CD4-positive, alpha-beta T cell (primary cell): ENCODE measurements at places on chromosomes 11 and 22.

DNA sequence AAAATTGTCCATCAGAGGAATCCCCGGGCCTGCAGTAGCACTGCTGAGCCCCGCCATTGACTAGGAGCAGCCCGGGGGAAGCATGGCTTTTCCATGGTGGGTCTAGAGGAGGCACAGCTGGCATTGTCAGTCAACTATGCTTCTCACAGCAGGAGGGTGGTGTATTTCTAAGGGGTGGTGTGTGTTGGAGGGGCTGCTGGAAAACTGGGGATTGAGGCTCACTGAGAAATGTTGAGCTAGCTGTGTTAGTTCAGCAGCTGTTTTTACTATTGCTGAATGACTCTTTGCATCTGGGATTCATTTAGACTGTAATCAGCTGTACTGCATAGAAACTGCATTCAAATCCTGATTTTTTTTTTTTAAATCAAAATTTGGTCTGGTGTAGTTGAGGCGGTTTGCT, 5.6 kb downstream of the DDX10 start:
- no peak for DNase-seq

DNA sequence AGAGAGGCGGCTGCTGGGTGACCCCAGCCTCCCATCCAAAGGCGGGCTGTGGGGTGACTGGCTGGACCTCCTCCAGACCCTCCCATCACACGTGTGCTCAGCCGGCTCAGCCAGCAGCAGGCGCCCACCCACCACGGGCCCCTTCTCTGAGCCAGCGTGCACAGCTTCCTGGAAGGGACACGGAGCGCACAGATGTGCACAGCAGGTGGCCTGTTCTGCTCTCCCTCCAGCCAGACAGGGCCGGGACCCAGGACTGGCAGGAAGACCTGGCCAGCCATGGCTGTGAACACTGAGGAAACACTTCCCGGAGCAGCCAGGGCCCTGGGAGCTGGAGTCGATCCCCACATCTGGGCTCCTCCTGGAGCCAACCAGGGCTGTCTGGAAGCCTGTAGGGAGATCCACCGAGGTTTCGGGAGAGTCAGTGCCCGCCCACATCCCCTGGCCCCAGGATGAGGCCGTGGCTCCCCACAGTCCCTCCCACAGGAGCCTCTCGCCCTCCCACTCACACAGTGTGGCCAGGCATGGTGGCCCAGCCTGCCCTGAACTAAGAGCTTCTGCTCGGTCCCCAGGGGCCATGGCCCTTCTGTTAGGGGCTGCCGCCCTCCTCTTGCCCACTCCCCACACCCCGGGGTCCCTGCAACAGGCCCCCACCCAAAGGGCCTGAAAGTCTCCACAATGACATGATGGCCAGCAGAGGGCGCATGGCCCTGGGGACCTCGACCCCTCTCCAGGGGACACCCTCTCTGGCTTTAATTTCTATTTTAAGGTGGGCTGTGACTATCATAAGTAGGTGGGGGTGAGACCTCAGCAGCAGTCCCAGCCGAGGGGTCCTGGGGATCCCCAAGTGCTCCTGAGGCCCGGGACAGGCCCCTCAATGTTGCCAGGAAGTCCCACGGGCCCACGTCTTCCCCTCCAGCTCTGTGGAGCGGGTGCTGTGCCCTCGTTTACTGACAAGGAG, 90.6 kb upstream of the FGF3 start:
- no peak for DNase-seq

GRCh38 chr11:57804466-57804865, 42.9 kb downstream of the CTNND1 start:
- DNase-seq: no peak

DNA sequence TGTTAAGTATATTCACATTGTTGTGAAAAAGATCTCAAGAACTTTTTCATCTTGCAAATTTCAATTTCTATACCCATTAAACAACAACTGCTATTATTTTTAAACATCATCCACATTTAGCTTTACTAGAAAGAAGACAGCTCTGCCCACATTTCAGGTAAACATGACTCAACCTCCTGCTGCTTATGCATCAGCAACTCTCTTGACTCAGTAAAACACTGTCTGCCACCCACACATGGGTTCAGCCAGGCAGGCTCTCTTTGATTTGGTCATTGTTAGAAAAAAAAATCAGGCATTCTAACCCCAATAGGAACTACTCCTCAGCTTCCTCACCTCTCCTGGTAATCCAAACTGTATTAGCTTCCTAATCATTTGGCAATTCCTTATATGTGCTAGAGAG, 5.1 kb upstream of the ENDOD1 start:
- DNase-seq: no peak

DNA sequence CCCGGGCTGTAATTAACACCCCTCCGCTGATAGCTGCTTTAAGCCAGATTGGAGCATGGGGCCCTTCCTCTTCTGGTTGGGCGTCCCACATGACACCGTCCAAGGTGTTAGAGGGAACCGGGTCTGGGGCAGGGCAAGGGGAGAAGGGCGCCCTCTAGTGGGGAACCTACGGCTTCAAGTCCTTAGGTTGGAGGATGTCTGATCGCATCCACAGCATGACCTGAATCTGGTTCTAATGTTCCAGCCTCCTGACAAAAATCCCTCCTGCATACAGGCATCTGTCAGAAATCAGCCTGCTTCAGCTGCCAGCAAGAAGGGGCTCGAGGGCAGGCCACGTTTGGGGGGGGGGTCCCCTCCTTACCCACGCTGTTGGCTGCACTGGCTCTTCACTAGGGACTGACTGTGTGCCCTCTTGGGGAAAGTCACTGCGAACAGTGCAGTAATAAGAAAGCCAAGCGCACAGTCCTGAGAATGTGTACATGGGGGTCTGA, 94.2 kb upstream of the TBCEL start:
- DNase-seq: peak; percentile 25

DNA sequence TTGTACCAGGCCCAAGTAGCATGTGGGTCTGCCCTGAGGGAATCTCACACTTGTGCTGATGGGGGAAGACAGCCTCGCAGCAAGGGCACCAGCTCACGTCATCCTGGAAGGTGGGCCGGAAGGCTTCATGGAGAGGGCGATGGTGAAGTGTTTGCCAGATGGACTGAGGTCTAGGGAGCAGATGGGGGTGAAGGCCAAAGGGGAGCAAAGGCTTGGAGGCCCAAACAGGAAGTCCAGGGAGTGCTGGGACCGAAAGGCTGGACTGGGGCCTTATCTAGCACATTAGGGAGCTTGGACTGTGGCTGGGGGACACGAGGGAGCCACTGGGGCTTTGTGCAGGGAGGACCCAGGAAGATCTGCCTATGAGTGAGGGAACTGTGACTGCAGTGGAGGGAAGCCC, 1.2 kb upstream of the TNFRSF13C start:
- DNase-seq: no peak

DNA sequence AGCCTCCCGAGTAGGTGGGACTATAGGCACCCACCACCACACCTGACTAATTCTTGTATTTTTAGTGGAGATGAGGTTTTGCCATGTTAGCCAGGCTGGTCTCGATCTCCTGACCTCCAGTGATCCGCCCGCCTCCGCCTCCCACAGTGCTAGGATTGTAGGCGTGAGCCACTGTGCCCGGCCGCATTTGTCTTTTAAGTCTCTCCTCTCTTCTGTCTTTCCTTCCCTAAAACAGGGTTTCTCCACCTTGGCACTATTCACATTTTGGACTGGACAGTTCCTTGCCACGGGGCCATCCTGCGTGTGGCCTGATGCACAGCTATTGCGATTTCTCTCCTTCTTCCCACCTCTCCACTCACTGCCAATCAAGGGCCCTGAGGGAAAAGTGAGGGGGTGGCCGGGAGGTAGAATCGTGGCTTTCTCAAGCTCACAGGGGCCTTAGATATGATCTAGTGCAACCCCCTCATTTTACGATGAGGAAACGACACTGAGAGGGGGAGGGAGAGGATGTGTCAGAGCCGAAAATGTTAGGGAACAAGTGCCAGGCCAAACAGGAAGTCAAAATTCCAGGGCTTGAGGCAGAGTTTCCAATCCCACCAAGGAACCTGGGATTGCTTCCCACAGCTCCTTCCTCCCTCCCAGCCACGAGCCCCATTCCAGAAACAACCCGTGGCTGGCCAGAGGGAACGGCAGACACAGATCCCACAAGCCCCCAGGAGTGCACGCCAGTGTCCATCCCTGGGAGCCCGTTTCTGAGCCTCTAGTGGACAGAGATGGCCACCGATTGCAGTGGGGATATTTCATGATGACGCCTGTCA, 21.2 kb downstream of the SCGB1A1 start:
- no peak for DNase-seq

- DNase-seq: no peak
Measured at GRCh38 chr11:36151933-36152580, 137.2 kb downstream of the COMMD9 start.

GRCh38 chr11:117835576-117835975, 11.0 kb upstream of the FXYD2 start:
- DNase-seq: no peak

DNA sequence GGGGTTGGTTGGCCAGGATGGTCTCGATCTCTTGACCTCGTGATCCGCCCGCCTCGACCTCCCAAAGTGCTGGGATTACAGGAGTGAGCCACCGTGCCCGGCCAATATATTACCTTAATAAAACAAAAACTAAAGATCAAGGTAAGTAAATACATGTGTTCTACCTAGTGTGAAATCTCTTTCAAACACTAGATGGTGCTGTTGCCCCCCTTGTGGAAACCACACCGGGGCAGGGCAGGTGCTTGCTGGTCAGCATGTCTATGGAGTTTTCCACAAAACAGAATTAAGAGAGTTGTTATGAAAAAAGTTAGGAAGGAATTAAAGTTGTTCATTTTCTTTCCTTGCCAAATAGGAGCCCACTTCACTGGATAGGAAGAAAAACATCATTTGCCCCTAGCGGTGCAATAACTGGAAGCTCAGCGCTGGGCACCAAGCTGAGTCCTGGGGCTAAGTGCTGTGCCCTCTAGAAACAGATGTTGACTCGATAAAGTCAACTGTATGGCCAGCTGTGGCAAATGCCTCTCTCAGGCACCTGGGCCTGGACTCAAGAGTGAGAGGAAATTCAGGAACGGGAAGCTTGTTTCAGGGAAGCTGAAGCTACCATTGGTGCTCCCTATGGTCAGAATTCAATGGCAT, 6.3 kb upstream of the KCNJ5 start:
- peak; percentile 80 for DNase-seq

DNA sequence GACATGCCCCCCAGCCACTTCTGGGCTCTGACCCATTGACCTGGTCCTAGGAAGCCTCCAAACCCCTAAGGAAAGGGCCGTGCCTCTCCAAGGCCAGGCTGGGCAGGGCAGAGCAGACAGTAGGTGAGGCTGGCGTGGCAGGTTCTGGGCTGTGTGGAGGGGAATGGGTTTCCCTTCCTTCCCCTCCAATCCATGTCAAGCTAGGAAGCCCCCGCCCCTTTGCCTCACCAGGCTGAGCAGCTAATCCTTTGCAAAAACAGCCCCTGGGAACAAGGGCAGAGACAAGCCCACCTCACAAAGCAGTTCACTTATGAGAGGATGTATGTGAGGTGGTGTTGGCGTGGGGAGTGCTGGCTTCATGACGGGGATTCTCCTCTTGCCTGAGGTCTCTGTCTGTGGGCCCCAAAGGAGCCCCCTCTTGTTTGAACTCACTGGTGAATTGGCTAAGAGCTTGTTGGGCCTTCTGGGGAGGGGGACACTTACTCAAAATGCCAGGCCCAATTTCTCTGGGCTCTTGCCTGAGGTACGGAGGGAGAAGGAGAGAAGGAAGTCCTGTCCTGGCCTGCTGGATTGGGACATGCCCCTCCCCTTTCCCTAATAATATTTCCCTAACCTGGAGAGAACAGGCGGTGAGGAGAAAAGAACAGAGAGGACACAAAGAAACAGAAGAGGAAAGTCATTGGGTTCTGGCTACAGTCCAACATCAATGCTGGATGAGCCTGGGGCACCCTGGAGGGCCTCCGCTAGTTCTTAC, 1.6 kb upstream of the TRIM29 start:
- no peak for DNase-seq

GRCh38 chr22:39546889-39547586, 14.5 kb upstream of the RPS19BP1 start:
- DNase-seq: no peak

DNA sequence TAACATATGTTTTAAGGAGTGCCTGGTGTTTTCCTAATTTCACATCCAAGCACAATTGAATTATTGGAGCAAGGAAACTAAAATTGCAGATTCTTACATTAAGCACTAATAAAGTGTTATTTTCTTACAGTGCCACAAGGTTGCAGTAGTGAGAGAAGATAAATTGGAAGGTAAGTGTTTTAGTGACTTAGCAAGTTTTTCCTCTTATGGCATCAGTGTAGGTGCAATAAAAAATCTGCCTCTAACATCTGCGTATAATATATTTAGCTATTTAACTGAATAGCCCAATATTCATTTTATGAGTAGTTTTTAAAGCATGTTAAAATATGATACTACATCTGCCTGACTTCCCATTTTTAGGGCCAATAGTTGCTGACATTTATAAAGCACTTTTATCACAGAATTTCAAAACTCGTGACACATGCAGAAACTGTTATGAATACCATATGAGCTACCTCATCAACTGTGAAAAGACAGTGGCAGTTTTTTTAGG, 19.0 kb downstream of the POLD3 start:
- DNase-seq: no peak

GRCh38 chr11:19812096-19812495, 99.5 kb downstream of the NAV2 start:
- no peak for DNase-seq

- DNase-seq: no peak
Measured at GRCh38 chr11:111388420-111388819, 9.3 kb upstream of the POU2AF1 start.

DNA sequence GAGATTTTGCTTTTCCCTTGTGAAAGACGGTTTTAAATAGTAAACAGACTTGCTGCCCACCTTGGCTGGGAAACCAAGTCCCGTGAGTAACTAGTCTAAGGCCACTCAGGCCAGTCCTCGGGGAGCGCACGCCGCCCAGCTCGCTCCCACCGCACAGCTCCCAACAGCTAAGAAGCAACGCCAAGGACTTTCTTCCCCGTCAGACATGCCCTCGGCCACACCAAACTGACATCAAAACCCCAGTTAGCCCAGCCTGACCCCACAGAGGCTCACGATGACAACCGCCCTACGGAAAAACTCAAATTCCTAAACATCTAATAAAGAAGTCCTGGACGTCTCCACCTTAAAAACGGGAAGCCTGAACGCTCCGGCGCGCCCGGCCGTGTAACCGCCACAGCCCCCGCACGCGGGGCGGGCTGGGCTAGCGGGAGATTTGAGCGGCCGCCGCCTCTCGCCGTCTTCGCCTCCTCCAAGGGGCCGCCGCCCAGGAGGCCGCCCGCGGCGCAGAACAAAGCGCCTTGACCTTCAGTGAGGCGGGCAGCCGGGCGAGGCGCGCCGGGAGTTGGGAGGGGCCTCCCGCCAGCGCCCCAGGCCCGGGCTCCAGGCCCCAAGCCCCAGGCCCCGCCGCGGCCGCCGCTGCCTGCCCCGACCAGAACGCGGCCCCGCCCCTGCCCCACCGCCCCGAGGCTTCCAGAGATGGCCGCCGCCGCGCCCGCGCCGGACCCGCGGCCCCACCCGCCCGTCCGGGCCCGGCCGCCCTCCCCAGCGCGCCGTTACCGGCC, 486 bp downstream of the NAP1L4 start:
- peak; percentile 30 for DNase-seq

DNA sequence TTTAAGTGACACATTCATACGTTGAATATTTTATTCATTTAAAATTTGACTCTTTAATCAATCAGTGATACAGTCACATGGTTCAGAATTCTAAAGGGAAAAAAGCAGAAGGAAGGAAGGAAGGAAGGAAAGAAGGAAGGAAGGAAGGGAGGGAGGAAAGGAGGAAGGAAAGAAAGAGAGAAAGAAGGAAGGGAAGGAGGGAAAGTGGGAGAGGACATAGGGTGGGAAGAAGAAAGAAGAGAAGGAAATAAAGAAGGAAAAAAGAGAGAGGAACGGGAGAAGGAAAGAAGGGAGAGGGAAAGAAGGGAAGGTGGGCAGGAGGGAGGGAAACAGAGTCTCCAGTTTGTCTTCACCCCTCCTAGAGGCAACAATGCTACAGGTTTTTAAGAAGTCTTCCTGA, 518.6 kb downstream of the MIAT start:
- no peak for DNase-seq
